Aorta (tissue), 5 donors: ENCODE measurements at places on chromosomes 12 and 14. TPM values are rescaled to one million over a fixed set of nuclear protein-coding genes. Genes with fewer than 3 reads are reported as not detected.

IFI27L2 gene
- 55.8 TPM for total RNA-seq

- no peak overlapping the region for H3K4me3 ChIP-seq
- no peak for DNase-seq
- H3K36me3 ChIP-seq: no peaks in the 10 kb centered on the region
Measured at GRCh38 chr14:83777516-83777915, 1752.4 kb upstream of the FLRT2 start.

DNA sequence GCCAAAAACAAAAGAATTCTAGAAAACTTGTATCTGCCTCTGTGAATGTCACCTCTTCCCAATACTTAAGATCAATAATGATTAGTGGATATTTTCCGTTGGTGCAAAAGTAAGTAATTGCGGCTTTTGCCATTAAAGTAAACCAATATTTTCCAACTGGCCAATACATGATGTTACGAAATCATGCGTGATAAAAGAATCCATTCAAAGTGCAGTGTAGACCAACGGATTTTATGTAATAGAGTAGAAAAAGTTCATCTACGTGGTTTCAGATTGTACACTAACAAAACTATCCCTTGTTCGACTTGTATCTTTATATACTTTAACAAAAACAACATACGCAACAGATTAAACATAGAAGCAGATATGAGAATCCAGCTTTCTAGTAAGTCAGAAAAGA is 626 bp upstream of the ZNF268 start:
- peaks cover 5% of the 10 kb centered on the region for H3K36me3 ChIP-seq
- H3K27me3 ChIP-seq: no peaks in the 10 kb centered on the region
- DNase-seq: no peak
- no peaks in the 10 kb centered on the region for H3K4me1 ChIP-seq
- H3K27ac ChIP-seq: no peak overlapping the region
- H3K4me3 ChIP-seq: no peak overlapping the region

GRCh38 chr14:23612354-23612732 is 23.8 kb upstream of the DHRS2 start:
- H3K4me3 ChIP-seq: no peak overlapping the region
- H3K36me3 ChIP-seq: no peaks in the 10 kb centered on the region
- DNase-seq: no peak
- no peak overlapping the region for H3K27ac ChIP-seq
- H3K4me1 ChIP-seq: no peaks in the 10 kb centered on the region
- no peaks in the 10 kb centered on the region for H3K27me3 ChIP-seq

GMFB gene
- total RNA-seq: 40.2 TPM

GRCh38 chr14:22567437-22567836 is 21.6 kb downstream of the DAD1 start:
- no peak overlapping the region for H3K4me3 ChIP-seq
- H3K27ac ChIP-seq: no peak overlapping the region
- DNase-seq: no peak
- no peaks in the 10 kb centered on the region for H3K27me3 ChIP-seq
- no peaks in the 10 kb centered on the region for H3K4me1 ChIP-seq

FGF6 gene
- not detected for total RNA-seq

DNA sequence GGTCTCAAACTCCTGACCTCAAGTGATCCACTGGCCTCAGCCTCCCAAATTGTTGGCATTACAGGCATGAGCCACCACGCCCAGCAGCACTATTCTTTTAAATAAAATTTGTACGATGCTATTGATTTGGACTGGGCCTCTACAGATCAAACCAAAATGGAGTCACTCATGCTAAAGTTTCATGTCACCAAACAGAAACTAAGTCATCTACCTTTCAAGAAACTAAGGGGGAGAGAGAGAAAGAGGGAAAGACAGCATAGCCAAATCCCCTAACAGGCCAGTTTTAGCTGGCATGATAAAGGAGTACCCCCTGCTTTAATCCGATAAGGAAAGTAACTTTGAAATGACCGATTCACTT is 23.1 kb upstream of the STK38L start:
- H3K4me3 ChIP-seq: no peak overlapping the region
- no peaks in the 10 kb centered on the region for H3K4me1 ChIP-seq
- no peak overlapping the region for H3K27ac ChIP-seq
- no peak for DNase-seq
- H3K27me3 ChIP-seq: no peaks in the 10 kb centered on the region
- peaks cover 1% of the 10 kb centered on the region for H3K36me3 ChIP-seq

GRCh38 chr12:98852181-98852580 is 207.1 kb downstream of the APAF1 start:
- no peak for DNase-seq
- H3K36me3 ChIP-seq: no peaks in the 10 kb centered on the region
- H3K4me1 ChIP-seq: peaks cover 1% of the 10 kb centered on the region
- no peaks in the 10 kb centered on the region for H3K27me3 ChIP-seq

PRH1 gene
- total RNA-seq: 18.4 TPM

- H3K4me1 ChIP-seq: no peaks in the 10 kb centered on the region
- H3K4me3 ChIP-seq: no peak overlapping the region
- no peaks in the 10 kb centered on the region for H3K27me3 ChIP-seq
- no peak for DNase-seq
- no peaks in the 10 kb centered on the region for H3K36me3 ChIP-seq
Measured at GRCh38 chr12:60210756-60211155, 614.9 kb downstream of the SLC16A7 start.

GRCh38 chr14:99055816-99056215 is 216.2 kb downstream of the BCL11B start:
- H3K4me3 ChIP-seq: no peak overlapping the region
- H3K27me3 ChIP-seq: no peaks in the 10 kb centered on the region
- no peaks in the 10 kb centered on the region for H3K4me1 ChIP-seq
- H3K36me3 ChIP-seq: no peaks in the 10 kb centered on the region

DNA sequence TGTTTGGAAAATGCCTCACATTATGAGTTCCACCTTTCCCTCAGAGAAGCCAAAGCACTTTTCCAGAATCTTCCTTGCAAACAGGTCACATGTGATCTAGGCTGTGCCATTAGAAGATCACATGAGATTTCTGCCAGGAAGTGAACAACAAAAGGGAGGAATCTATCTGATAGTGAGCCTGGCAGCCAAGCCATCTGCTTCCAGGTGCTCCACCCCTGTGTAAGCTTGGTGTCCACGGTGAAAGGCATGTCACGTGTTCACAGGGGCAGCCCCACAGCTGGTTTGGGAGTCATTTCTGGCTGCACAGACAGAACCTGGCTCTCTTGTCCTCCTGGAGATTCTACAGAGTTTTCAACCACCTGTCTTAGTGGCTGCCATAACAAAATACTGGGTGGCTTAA is 3.5 kb upstream of the KSR2 start:
- no peak overlapping the region for H3K4me3 ChIP-seq
- H3K27ac ChIP-seq: no peak overlapping the region
- DNase-seq: no peak
- H3K4me1 ChIP-seq: no peaks in the 10 kb centered on the region

MYH6 gene
- total RNA-seq: not detected

FIGNL2 gene
- total RNA-seq: 2.1 TPM

DNA sequence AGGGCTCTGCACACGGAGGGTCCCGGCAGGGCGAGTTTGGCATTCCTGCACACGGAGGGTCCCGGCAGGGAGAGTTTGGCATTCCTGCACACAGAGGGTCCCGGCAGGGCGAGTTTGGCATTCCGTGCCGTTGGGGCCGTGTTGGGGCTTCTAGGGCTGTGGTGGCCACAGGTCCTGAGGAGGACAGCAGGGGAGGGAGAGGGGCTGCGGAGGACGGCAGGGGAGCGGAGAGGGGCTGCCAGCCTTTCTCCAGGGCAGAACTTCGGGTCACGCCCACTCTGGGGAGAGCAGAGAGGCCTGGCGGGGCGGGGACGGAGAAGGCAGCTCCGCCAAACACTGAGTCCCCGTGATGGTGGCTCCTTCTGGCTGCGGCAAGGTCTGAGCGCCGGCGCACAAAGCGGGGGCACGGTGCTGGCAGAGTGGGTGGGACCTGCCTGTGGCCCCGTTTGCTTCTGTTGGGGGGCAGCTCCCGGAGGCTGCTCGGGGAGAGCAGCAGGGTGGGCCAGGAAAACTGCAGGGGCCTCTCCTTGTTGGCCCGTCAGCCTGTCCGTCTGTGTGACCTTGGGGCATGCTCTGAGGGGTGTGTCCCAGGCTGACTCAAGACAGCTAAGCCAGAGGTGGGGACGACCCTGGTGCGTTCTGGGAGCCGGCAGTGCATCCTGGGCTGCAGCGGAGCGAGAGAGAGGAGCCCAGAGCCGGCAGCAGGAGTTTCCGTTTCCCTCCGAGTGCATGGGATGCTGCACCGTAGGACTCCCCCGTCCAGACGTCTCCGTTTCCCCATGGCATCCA is 60.2 kb downstream of the LRCOL1 start:
- H3K27me3 ChIP-seq: no peaks in the 10 kb centered on the region
- DNase-seq: no peak
- no peaks in the 10 kb centered on the region for H3K4me1 ChIP-seq
- H3K4me3 ChIP-seq: no peak overlapping the region
- H3K27ac ChIP-seq: no peak overlapping the region
- H3K36me3 ChIP-seq: no peaks in the 10 kb centered on the region

GRCh38 chr12:52300796-52301691 is 9.7 kb upstream of the KRT81 start:
- no peaks in the 10 kb centered on the region for H3K27me3 ChIP-seq
- no peaks in the 10 kb centered on the region for H3K36me3 ChIP-seq
- no peak overlapping the region for H3K27ac ChIP-seq
- H3K4me1 ChIP-seq: no peaks in the 10 kb centered on the region
